NAMALWA (cell line): ENCODE measurements at places on chromosomes 3 and 15.

- DNase-seq = no peak
These were observed 40.8 kb upstream of the OSTN start for GRCh38 chr3:191158247-191158646.

GRCh38 chr3:16904423-16905417 is 20.0 kb downstream of the PLCL2 start:
- DNase-seq = peak; percentile 51

GRCh38 chr15:99452728-99453636 is 112.8 kb upstream of the MEF2A start:
- peak; percentile 27 for DNase-seq

GRCh38 chr3:6444888-6445658 is 415.8 kb upstream of the GRM7 start:
- no peak for DNase-seq

GRCh38 chr3:66303491-66303901 is 82.7 kb downstream of the SLC25A26 start:
- DNase-seq = no peak
